ENCODE measurements at places on chromosomes 2 and 18. TPM values are rescaled to one million over a fixed set of nuclear protein-coding genes. Genes with fewer than 3 reads are reported as not detected.

The CRACDL gene
- 1.6 TPM for total RNA-seq

The LAMA3 gene
- total RNA-seq, result 6.3 TPM

The DSC1 gene
- under 0.01 TPM for total RNA-seq

The FOXD4L1 gene
- total RNA-seq, result 0.13 TPM

The ARHGAP28 gene
- total RNA-seq, result 26.1 TPM

The TRAPPC8 gene
- total RNA-seq, result 36.4 TPM

The CLEC4F gene
- 0.09 TPM for total RNA-seq

The YIPF4 gene
- 36.4 TPM for total RNA-seq

The FOXI3 gene
- not detected for total RNA-seq

The NAT8 gene
- not detected for total RNA-seq
